ENCODE measurements at places on chromosomes 6 and 20.

- DNase-seq: no peak
Observed at GRCh38 chr6:19325335-19325789, 511.8 kb upstream of the ID4 start.

GRCh38 chr6:41644297-41644879 is 6.1 kb downstream of the MDFI start:
- peak; percentile 24 for DNase-seq

DNA sequence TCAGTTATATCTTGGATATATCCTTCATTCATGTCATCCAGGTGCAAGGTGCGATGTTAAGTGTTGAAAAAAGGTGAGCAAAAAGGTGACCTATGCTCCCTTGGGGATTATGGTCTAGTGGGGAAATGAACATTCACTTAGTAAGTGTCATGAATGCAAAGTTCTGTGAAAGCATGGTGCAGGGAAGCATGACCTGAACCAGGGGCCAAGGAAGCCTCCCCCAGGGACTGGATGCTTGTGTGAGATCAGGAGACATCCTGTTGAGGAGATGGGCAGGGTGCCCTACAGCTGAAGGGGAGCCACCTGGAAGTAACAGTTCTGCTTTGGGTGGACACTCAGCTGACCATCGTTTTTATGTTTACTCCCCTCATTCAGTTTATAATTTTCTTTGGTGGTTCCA is 179.5 kb downstream of the SYNDIG1 start:
- DNase-seq: no peak

DNA sequence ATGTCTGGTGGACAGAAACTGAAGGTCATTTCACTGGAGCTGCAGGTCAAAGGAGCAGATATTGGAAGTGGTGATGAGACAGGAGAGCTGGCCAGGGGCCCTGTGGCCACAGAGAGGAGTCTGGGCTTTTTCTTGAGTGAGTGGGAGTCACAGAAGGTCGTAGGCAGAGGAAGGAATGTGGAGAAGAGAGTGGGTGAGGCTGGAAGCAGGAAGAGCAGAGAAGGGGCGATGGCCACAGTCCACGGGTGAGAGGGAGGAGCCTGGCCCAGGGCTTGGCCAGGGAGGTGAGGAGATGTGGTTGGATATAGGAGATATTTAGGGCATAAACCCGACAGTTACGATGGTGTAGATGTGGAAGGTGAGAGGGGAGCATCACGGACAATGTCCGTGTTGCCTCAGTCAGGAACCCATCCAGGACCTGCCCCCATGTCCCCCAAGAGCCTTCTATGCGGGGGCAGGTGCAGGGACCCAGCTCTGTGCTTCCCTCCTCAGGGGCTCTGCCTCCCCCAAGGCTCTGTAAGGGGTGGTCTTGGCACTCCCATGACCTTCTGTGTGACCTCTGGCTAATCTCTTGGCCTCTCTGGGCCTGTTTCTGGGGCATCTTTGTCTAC is 150.5 kb upstream of the PTPN1 start:
- DNase-seq: no peak

DNA sequence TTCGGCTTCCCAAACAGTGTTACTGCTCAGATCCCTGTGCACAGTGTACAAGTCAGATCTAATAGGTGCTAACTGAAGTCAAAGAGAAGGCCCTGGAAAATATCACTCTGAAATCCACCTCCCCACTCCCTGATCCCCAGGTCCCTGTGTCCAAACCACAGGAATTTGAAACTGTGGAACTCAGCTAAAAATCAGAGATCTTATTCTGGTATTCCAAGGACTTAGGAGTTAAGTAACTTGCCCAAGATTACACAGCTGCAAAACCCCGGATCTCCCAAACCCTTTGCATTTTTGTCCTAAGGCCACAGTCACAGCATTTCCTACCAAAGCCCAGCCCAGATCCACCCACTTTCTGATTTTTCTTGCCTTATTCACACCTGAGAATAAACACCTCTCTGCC is 32.3 kb upstream of the SLC23A2 start:
- DNase-seq: no peak

DNA sequence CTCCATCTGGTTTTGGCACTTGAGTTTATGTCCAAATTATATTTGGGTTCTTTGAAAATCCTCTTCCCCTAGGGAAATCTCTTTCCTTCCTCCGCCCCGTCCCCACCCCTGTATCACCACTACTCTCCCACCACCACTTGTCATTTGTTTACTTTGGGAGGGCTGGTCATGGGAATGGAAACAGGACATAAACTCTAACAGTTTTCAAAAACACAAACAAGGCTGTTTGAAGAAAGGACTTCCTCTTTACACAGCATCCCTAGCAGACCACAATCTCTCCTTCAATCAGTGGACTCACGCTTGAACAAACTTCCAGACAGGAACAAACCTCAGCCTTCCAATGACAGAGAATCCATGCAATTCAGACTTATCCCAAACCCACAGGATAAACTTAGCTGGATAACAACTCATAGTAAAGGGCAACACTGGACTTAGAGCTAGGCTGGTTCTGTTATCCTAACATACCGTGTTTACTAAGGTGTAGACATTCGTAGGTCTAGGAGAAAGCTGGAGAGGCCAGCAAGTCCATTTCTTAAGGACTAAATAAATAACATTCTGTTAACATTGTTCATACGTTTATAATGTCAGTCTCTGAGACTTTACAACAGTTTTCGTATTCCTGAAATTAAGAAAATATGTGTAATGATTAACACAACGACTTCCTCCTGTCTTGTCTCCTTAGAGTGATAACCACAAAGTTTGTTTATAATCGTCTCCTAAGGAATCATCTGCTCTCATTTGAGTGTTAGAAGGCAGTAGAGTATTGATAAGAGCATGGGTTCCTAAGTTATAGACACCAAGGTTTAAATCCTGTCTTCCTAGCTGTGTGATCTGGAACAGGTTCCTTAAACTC is 44.1 kb upstream of the CTAGE9 start:
- no peak for DNase-seq

- DNase-seq: no peak
Observed at GRCh38 chr20:34566978-34567891, 8.7 kb downstream of the MAP1LC3A start.

DNA sequence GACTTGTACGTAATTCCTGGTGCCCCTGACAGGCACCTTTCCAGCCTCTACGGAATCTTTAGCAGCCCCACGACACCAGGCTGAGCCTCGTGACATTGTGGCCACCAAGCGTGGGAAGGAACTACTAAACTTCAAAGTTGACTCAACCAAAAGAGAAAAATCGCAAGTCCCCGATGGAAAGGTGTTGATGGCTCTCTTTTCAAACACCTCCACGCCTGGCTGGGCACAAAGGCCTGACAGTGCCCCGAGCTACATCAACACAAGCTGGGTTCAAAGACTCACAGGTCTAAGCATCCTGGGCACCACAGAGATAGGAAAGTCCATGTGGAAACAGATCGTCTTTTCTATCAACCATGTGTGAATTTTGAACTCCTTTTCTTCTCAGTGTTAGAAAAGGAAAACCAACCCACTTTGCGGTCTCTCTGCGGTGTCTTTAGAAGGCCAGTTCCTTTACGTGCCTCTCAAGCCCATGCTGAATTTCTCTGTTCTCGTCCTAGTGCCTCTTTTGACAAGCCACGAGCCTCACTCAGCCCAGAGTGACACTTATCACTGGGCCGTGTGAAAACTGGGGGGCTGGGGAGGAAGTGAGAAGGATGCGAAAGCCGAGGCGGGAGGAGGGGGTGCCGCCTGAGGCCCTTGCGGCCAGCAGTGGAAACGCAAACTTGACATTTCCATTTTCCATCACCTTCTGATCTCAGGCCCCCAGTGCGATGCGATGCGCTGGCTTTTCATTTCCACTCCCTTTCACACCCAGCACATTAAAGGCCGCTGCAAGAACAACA is 59.4 kb downstream of the GFOD1 start:
- no peak for DNase-seq

- DNase-seq: no peak
Observed at GRCh38 chr6:167405778-167406532, 81.1 kb downstream of the TTLL2 start.

GRCh38 chr6:98633886-98634285 is 200.5 kb upstream of the POU3F2 start:
- no peak for DNase-seq

GRCh38 chr6:132934496-132934895 is 120.1 kb downstream of the RPS12 start:
- no peak for DNase-seq

- DNase-seq: no peak
Observed at GRCh38 chr6:50922579-50923525, 104.2 kb downstream of the TFAP2B start.

- DNase-seq: peak; percentile 49
Observed at GRCh38 chr6:106974999-106975737, 639 bp upstream of the CD24 start.

DNA sequence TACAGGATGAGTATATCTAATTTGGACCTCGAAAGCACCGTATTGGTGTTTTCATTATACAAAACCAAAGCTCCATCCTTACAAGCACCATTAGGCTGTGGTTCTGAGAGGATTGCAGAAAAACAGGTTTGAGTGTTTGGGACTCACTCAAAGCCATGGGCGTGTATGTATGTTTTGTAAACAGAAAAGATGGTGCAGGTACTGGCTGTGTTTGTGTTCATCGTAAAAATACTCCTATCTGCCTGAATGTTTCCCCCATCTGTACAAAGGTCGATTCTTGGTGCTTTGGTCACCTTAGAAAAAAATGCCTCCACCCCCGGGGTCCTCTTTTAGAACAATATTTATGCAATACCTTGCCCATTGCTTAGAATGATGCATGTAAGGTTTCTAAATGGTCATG is 286.6 kb downstream of the TSHZ2 start:
- no peak for DNase-seq
